ENCODE measurements at places on chromosomes 16 and 17.

DNA sequence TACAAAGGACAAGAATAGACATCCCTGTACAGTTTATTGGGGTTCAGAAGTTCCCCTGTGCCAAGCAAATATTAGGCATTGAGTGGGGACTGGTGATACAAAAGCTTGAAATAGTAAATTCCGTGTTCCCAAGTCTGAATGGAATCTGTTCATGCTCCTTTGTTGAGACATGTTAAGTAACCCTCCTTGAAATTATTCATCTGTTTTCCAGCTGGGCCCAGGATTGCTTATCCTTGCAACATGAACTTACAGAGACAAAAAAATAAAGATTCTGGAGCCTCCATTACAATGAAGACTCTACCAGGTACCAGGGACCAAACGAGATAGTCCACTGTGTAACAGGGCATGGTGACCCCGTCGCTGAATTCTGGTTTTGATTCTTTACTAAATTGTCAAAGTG lies 6.1 kb upstream of the CCL8 start:
- DNase-seq = no peak

GRCh38 chr17:81306898-81307510 lies 11.9 kb upstream of the SLC38A10 start:
- DNase-seq = no peak

- no peak for DNase-seq
These were observed 8.9 kb downstream of the GEMIN4 start for GRCh38 chr17:743139-743538.

DNA sequence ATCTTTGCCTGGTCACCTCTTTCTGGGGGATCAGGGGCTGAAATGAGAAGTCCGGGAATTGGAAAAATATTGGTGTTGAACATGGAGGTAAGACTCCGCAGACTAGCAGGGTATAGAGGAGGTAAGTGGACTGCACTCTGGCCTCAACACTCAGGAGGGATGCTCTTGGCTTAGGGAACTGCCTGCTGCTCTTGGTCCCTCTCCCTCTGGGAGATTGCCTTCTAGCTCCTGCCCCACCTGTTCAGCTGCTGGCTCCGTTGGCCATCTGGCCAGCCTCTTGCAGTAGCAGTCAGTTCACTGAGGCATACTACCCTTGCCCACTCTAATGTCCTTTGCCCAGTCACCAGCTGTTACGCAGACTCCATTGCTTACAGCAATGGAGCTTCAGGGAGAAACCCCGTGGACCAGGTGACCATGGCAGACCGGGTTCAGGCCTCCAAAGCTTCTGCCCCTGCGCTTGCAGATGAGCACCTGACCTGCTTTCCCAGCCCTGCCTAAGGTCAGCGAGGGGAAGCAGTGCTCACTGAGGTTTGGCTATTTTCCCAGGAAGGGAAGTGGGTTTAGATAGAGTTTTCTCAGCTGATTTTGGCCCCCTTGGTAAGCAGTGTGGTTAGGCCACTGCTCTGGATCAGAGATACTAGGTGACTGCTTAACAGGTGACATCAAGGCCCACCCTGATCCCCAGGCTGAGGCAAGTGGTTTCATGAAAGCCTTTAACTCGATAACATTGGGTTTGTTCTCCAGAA lies 11.9 kb downstream of the CDK5RAP3 start:
- no peak for DNase-seq

GRCh38 chr17:75807861-75808260 lies 23.3 kb downstream of the UNK start:
- DNase-seq = no peak

DNA sequence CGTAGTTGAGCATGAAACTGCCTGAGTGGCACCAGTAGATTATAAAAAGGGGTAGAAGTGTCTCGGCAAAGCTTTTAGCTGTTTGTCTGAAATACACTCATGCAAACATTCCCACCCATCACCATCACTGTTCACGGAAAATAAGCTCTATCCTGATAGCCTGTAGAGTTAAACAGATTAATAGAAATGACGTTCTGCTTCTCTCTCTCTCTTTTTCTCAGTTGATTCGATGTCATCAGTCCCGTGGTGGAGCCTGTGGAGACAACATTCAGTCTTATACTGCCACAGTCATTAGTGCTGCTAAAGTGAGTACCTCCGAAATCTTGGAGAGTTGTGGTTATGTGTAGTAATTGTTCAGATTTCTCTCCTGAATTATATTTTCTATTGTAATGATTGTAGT lies 224.7 kb downstream of the BCAS3 start:
- DNase-seq = no peak

GRCh38 chr17:19414396-19415280 lies 3.6 kb downstream of the RNF112 start:
- no peak for DNase-seq

- no peak for DNase-seq
These were observed 3.1 kb upstream of the TPPP3 start for GRCh38 chr16:67396159-67397035.

DNA sequence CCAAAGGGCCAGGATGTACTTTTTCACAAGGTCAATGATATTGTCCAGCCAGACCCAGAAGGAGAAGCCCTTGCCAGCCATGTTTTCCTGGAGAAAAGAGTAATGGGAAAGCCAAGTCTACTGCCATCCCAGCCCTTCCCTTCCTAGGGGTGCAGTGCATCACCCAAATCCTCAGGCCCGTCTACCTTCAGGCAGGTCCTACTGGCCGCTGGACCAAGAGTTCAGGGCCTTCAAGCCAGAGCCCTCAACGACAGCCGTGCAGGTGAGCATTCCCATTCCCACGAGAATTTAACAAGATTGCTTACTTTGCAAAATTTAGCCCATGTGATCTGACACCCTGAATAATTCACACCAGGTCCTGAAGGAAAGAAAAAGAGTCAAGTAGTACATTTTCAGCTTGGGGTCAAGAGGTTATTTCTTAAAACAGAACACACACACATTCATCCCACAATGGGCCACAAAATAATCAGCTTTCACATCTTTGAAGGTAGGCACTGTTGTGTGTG lies 35.0 kb downstream of the STAT5A start:
- DNase-seq = no peak

Measured in stimulated activated CD4-positive, alpha-beta T cell treated with anti-CD3 and anti-CD28 coated beads, Interleukin-2, amount 100 ng/mL, for 24 hours (primary cell).